ENCODE measurements at places on chromosomes 12 and 14.

- no peak for DNase-seq
These were observed 25.5 kb upstream of the CCDC91 start for GRCh38 chr12:28164644-28165275.

DNA sequence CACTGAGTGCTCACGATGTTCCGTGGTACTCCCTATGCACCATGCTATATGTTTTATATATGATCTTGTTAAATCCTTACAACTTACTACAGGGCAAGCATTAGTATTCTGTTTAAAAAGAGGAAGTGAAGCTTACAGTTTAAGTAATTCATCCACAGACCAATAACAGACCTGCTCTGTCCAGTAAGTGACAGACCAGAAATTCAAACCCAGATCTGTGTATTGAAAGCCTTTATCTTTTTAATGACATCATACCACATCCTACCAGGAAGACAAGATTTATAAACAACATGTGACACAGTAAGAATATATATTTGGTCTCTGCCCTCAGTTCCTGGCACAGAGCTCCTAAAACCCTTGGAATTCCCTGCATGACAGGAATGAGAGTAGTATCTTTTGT, 206.5 kb downstream of the STXBP6 start:
- no peak for DNase-seq

GRCh38 chr12:56836800-56837663, 73.9 kb downstream of the HSD17B6 start:
- DNase-seq = no peak

DNA sequence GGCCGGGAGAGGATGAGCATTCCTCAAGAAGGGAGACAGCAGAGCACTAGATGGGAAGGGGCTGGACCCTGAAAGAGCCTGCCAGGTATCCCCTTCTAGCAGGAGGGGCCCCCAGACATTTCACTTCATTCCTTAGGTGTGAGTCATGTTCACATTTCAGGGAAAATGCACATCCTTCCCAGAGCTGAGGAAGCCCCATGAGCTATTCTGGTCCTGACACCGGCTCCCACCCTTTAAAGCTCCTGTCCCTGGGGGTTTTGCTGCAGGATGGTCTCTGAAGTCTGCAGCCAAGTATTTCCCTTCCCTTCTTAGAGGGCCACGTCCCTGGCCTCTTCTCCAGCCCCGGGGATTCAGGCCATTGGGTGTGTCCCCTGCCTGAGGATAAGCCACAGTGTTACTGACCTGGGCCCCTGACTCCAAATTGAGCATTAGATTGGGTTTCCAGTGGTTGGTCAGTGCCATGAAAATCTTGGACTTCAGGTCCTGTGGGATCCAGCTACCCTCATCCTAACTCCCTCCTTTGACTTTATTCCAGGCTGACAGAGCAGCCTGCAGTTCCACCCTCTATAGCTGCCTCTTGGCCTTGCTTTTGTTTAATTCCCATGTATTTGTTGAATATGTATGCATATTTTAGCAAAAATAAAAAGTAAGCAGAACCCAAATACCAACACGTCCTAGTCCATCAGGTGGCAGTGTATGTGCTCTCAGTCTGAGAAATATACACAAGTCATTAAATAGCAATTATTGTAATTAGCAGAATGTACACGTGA, 267.1 kb downstream of the CACNA1C start:
- no peak for DNase-seq

DNA sequence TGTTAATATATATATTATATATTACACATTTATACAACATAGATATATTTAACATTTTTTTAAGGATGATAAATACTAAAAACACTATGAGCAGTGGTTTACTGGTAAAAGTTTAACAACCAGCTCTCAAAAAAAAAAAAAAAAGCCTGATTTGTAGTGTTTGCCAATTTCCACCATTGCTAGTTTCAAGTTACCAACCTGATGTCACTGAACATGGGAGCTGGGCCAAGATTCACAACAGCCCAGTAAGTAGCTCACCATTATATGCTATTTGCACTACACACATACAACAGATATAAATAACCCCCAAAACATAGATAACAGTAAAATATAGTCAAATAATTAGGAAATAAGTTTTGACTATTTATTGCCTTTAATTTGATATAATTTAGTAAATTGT, 28.9 kb upstream of the TMX1 start:
- DNase-seq = no peak

DNA sequence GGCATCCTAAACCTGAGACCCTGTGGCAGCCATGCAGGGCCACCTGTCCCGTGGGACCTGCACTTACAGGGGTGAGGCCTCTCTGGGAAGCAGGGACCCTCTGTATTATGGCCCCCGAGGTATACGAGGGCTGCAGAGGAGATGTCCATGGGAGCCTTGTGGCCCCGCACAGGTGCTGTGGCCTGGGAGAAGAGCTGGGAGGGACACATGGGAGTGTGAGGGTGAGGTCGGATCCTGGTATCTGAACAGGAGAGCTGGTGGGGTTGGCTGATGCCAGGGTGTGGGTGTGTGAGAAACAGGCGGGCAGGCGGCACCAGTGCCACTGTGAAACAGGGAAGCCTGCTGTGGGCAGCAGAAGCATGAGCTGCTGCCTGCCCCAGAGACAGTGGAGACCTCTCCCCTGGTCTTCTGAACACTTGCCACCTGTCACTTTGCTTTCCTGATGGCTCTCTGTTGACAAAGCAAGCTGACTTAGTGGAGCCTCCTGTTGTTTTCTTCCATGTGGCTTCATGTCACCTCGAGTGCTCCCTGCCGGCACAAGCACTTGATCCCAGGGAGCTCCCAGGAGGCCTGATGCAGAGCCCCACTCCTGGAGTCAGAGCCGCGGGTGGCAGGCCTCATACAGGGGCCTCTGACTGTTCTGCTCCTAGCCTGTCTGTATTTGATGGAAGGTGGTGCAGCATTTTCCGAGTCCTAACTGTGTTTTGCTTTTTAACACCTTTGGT, 19.8 kb upstream of the AMN start:
- DNase-seq = no peak

GRCh38 chr12:93125126-93125525, 196.0 kb upstream of the EEA1 start:
- DNase-seq = no peak

- DNase-seq = peak; percentile 87
These were observed 14.0 kb downstream of the KCTD10 start for GRCh38 chr12:109462868-109463692.

DNA sequence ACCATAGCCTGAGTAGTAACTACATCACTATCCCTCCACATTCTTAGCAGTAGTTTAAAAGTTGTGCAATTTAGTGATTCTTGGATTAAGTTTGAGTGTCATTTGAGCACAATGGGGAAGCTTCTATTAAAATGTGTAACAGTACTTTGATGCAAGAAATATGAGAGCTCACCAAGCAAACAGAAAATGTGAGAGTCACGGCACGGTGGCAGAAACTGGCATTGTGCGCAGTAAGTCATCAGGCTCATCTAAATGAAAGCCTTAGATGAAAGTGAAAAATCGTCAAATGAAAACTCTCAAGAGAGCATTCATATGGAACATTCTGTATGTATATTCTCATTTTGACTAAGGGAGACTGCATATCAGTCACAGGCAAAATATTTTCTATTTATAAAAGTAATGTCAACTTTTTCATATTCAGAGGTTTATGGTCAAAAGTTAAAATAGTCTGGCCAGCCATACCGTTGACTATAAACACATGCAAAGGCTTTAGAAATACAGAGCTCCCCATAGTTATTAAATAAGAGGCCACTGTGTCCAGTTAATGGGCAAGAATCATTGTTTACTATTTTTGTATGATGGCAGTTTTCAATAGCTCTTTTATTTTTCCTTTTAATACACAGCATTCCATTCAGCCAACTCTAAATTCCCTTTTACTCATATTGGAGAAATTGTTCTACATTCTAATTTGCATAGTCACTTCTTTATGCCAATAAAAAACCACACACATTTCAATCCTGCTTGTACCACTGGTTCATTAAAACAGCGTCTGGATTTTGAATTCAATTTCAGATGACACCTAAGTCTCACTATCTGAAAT, 167.9 kb downstream of the PRKD1 start:
- no peak for DNase-seq

DNA sequence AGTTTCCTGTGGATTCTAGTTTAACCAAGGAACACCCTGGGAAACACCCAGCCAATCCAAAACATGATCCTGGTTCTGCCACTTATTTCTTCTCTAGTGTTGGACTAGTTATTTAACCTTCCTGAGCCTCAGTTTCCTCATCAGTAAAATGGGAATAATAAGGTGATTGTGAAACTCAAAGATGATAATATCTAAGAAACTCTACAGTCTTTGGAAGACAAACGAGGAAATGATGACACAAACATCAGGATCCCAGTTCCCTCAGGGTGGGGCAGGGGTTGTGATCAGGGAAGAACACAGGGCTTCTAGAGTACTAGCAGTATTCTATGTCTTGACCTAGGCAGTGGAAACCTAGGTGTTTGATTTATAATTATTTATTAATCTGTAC, 18.1 kb upstream of the TMEM106C start:
- DNase-seq = no peak
